NCI-H1105 treated with DMSO at 0.1 percent for 48 hours (cell line): ENCODE measurements at places on chromosomes 4 and X.

DNA sequence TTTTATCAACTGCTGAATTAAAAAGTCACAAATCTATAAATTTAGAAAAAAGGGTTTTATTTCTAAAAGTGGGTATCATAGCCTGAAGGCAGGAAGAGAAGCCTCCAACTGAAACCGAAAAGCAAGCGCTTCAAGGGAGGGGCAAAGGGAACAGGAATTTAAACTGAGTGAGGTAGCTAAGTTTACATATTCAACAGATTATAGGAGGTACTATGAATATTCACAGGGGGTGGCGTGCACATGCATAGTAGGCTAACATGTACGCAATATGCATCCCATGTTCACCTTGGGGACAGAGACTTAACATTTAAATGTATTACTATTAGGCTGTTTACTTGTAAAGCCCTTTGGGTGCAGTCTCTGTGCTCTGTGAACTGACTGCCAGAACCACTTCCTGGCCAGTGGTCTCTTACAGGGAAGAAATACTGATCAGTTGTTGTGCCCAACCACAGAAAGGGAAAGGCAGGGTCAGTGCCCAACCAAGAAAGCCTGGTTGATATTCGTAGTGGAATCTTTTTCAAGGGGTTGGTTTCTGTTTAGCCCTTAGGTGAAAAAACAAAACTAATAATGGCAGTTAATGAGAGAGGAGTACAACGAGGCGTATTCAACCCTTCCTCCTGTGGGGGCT, 168.7 kb upstream of the GALNTL6 start:
- no peak for DNase-seq

GRCh38 chrX:120514236-120514635, 45.1 kb upstream of the LAMP2 start:
- no peak for DNase-seq

DNA sequence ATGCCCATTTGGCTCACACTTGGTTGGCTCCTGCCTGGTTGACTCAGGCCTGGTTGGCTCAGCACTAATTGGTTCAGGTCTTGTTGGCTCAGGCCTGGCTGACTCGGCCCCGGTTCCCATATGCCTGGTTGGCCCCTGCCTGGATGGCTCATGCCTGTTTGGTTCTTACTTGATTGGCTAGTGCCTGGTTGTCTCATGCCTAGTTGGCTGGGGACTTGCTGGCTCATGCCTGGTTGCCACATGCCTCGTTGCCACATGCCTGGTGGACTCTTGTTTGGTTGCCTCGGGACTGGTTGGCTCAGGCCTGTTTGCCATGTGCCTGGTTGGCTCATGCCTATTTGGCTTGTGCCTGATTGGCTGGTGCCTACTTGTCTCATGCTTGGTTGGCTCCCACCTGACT, 103.7 kb downstream of the APOOL start:
- DNase-seq = no peak

DNA sequence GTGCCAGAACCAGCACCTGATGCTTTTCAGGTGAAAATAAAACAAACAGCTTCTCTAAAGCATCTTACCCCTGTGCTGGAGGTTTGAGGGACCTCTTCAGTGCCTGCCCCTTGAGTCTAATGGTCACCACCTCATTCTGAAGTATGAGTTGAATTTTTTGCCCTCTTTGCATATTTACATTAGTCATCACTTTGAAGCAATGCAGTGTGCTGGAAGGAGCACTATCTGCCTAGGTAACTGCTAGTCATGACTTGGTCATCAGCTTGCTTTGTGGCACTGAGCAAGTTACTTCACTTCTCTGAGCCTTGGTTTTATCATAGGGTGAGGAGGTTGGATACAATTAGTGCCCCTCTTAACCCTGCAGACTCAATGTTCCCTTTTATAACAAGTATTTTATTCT, 44.9 kb downstream of the SPATA18 start:
- no peak for DNase-seq

DNA sequence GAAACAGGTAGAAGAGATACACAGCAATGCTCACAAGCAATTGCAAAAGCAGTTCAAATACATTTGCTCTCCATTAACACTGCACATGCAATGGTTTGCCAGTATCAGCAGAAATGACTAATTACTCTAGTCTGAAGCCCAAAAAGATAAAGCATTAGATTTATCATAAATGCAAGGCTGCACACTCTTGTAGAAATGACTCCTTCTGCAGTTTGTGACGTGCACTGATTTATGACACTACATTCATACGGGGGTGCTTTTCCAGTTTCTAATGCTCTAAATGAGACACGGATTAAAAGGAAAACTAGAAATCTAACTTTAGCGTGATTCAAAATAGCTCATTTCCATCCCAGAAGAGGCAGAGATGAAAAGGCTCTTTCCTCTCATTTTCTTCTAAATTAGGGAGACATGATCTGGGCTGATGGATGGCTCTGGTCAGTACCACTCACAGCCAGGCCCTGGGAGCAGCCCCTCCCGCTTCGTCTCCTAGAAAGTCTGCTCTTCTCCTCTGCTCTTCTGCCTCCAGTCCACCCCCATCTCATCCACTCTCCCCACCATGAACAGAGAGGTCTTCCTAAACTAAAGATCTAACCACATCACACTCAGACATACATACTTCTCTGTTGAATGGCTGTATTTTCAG, 33.2 kb downstream of the PPP2R2C start:
- DNase-seq = no peak

GRCh38 chr4:98046665-98047064, 96.6 kb downstream of the STPG2 start:
- DNase-seq = no peak

DNA sequence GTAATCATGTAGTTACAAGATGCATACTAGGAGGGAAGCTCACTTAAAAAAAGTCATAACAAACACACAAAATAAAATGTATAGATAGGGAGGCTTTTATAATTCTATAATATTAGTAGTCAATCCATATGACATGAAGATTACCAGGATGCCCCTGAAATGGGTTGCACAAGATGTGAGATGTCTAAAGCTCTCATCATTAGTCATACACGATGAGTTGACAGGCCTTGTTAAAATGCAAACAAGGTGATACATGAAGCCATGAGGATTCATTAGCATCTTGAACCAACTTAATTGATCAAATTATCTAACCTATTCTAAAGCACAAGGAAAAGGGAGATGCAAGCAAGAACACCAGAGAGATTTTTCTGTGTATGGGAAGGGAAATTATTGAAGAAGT, 470.2 kb downstream of the IQCM start:
- no peak for DNase-seq

DNA sequence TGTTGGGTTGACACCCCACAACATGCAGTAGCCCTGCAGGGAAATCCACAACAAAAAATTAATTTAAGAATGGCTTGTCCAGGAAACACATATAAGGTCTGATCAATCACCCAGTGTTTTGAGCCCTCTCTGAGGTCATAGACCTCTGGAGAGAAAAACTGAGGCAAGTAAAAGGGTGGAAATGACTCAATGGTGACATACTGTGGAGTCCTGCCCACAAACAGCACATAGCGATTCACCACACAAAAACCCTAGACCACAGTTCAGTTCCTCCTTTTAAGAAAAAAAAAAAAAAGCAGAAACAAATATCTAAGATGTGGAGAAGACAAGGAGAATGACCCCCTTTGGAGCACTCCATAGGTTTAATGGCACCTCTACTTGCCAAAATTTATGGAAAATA, 2691.0 kb downstream of the PCDH7 start:
- no peak for DNase-seq

DNA sequence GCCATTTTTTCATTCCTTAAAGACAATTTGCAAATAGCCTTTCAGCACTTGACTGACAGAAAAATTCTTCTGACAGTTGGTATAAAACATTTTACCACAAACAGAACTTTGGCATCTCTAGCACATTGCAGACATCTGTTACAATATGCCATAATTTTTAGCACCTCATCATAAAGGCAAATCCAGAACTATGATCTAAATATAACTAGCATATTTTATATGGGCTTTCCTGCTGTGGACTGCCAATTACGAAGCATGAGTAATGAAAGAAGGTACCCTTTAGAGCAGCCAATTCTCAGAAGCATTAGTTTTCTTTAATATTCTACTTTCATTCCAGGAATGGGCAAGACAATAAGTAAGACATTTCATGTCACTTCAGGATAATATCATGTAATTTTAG, 647.4 kb upstream of the GALNT7 start:
- DNase-seq = no peak

DNA sequence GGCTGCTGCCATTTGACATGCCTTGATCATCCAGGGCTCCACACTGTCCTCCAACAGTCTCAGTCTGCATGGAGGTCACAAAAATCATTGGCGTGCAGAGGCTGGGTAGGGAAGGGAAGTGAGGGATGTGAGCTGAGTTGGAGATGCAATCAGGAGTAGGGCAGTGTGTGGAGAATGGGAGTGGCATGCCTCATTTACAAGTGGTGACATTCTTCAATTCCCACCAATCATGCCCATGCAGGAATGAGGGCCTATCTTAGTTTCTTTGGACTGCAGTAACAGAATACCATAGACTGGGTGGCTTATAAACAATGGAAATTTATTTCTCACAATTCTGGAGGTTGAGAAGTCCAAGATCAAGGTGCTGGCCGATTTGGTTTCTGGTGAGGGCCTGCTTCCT, 94.9 kb upstream of the PJA1 start:
- no peak for DNase-seq

- DNase-seq = no peak
These were observed 11.8 kb upstream of the CPE start for GRCh38 chr4:165367040-165367439.

- no peak for DNase-seq
These were observed 1.0 kb downstream of the GABRA3 start for GRCh38 chrX:152450076-152450475.

DNA sequence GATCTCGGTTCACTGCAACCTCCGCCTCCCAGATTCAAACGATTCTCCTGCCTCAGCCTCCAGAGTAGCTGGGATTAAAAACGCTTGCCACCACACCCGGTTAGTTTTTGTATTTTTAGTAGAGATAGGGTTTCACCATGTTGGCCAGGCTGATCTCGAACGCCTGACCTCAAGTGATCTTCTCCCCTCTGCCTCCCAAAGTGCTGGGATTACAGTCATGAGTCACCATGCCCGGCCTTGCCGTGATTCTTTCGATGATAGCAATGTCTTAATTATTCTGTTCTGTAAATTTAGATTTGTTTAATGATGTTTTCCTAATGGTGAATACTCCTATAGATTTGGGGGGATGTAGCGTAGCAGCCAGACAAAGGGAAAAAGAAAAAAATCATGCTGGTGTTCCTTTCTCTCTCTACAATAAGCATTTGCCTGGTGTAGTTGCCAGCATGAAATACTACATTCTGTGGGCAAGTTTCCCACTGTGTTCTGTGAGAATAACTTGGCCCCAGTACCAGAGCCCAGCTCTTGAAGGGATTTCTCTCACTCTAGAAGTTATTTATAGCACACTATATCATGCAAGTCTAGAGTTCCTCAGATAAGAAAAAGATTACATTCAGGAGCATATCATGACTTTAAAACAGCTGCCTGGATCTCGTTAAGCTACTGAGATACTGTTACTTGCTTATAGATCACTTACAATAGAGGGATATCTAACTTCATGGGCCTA, 15.4 kb downstream of the NIPAL1 start:
- no peak for DNase-seq

GRCh38 chr4:120078216-120078615, 11.6 kb upstream of the MAD2L1 start:
- no peak for DNase-seq

DNA sequence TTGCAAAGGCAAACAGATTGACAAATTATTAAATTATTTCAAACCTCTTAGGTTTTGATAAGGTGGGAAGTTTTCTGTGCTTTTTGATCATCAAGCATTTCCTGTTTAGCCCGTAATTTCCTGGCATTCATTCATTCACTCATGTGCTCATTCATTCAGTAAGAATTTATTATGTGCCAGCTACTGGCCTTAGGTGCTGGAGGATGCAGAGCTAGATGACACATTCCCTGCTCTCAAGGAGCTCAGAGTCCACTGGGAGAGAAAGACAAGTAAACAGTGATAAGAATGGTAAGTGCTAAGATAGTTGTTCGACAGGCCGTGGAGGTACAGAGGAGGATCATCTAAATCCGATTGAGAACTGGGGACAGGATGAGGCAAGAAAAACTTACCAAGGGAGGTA, 153.0 kb downstream of the DCTD start:
- DNase-seq = no peak

- no peak for DNase-seq
These were observed 73.0 kb upstream of the KLHL13 start for GRCh38 chrX:118189628-118190027.

GRCh38 chr4:184450743-184451535, 23.4 kb downstream of the IRF2 start:
- DNase-seq = no peak

DNA sequence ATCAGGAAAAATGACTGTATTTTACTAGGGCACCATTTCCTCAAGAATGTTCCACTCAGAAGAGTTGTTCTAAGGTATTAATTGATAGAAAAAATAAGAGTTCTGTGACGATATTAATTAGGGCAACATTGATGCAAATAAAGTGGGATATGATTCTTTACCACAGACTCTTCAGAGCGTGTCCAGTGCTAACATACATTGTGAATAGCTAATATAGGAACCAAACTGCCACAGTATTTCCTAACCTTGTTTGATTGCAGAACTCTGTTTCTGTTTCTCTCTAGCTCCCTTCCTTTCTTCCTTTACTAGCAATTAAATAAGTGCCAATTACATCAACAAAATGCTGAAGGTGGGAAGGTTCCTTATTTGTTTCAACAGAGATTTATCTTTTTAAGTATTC, 154.1 kb upstream of the CPEB2 start:
- no peak for DNase-seq

GRCh38 chr4:155828628-155829027, 37.4 kb downstream of the ASIC5 start:
- DNase-seq = no peak

GRCh38 chrX:786441-786881, 155.9 kb downstream of the SHOX start:
- DNase-seq = no peak

- no peak for DNase-seq
These were observed 213.4 kb upstream of the RASGEF1B start for GRCh38 chr4:81685104-81685503.

- no peak for DNase-seq
These were observed 26.5 kb downstream of the MSL3 start for GRCh38 chrX:11784543-11784942.

DNA sequence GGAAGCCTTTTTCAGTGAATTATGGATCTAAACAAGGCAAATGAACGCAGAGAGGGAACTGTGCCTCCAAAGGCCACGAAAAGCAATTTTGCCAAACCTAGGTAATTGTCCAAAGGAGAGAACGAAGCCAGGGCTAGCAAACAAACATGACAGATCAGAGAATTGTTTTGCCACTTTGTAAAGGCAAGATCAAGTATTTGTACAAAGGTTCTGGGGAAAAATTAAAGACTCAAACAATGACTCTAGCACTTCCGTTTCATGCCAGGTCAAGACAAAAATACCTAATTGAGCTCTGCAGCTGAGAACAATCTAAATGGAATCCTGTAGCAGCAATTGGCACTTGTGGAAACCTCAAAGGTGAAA, 8.5 kb downstream of the RBM47 start:
- DNase-seq = peak; percentile 24

GRCh38 chrX:56764975-56765791, 36.1 kb downstream of the NBDY start:
- no peak for DNase-seq

GRCh38 chr4:88756149-88756548, 58.5 kb upstream of the NAP1L5 start:
- no peak for DNase-seq

- peak; percentile 27 for DNase-seq
These were observed 116.1 kb upstream of the ARHGAP24 start for GRCh38 chr4:85358831-85359230.
